ENCODE measurements at places on chromosomes 13 and 19.

DNA sequence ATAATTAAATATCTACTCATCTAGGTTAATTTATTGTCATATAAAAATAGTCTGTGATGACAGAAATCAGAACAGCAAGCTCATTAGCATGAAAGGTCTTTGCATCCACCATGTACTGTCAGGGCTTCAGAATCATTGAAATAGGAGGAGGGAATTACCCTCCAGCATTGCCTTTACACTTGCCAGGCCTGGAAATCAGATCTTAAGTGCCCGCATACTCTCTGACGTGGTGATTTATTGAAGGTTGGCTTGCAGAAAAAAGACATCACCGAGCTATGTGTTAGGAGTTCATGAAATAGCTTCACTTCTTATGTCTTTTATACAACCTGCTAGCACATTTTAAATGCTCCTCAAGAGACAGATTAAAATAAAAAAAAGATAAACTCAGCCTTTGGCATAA lies 661.7 kb upstream of the SLITRK1 start:
- DNase-seq = no peak

DNA sequence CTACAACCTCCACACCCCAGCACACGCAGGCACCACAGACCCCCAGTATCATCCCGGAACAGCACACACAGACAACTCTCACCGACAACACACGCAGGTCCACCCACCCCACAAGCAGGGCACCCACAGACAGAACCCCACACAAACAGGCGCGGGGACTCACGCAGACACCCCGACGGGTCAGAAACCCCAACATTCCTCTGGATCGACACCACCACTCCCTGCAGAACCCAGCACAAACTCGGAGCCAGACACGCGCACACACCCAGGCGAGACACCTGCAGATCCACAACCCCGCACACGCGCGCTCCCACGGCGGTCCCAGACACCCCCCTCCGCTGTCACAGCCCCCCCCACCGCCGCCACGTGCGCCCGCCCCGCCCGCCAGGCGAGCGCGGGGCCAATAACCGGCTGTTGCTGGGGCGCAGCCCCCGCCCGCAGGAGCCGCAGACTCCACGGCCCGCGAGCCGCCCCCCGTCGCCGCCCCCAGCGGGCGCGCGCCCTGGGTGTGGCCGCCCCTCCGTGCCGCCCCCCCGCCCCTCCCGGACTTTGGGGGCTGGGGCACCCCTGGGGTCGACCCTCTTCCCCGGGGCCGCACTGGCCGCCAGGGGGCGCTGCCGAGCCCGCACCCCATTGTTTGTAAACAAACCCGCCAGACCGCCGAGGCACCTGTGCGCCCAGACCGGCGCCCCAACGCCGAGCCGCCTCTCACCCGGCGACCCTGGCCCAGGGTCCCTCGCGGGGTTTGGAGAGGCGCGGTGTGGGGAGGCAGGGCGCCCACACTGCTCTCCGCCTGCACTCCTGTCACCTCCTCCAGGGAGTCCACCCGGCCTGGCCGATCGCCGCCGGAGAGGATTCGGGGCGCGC lies 712 bp downstream of the BBC3 start:
- DNase-seq = peak; percentile 85

GRCh38 chr13:72181661-72182060 lies 314.7 kb upstream of the DACH1 start:
- no peak for DNase-seq

DNA sequence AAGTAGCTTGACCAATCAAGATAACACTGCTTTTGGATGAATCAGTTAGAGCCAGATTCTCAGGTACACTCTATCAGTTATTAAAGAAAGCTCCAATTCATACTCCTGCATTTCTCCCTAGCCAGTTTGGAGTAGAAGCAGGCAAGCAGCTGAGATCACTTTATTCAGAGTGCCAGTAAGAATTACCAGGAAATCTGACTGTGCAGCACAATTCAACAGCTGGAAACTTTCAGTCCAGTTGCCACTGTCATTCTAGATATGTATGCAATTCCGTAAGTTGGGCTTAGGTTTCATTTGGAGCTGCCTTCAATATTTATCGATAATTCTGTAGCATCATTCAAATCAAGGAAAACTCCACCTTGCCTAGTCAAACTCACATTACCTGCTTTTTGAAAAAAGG lies 2625.6 kb upstream of the PCDH20 start:
- no peak for DNase-seq

DNA sequence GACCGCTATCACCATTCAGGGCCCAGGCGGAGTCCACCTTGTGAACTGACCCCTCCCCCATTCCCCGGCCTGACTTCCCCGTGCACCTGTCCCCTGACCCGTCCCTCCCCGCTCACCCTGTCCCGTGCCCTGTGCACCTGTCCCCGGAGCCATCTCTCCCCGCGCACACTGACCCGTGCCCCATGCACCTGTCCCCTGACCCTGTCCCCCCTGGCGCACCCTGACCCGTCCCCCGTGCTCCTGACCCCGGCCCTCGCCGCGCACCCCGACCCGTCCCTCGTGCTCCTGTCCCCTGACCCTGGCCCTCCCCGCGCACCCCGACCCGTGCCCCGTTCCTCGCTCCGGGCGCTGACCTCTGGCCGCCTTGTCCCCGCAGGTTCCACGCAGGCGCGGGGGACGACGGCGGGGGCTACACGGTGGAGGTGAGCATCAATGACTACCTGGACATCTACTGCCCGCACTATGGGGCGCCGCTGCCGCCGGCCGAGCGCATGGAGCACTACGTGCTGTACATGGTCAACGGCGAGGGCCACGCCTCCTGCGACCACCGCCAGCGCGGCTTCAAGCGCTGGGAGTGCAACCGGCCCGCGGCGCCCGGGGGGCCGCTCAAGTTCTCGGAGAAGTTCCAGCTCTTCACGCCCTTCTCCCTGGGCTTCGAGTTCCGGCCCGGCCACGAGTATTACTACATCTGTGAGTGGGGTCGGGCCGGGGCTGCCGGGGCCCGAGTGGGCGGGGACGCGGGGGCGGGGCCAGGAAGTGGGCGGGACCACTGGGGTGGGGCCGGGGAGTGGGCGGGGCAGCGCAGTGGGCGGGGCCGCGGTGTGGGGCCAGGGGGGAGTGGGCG lies 9.7 kb downstream of the EFNA2 start:
- peak; percentile 65 for DNase-seq

DNA sequence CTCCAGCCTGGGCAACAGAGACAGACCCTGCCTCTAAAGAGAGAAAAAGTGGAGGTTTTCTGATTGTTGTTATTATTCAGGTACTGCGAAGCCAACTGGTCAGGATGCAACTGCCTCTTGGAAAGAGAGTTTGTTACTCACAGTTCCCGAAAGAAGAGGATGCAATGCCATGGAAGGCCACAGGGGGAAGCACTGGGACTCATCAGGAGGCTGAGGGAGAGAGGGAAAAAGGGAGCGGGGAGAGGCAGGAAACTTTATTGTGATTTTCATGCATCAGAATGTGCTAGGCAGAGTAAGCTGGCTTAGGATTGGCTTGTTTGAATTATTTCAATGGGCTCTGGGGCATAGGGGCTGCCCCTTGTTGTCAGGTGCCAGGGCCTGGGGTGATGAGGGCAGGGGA lies 27.6 kb downstream of the MYO9B start:
- no peak for DNase-seq

DNA sequence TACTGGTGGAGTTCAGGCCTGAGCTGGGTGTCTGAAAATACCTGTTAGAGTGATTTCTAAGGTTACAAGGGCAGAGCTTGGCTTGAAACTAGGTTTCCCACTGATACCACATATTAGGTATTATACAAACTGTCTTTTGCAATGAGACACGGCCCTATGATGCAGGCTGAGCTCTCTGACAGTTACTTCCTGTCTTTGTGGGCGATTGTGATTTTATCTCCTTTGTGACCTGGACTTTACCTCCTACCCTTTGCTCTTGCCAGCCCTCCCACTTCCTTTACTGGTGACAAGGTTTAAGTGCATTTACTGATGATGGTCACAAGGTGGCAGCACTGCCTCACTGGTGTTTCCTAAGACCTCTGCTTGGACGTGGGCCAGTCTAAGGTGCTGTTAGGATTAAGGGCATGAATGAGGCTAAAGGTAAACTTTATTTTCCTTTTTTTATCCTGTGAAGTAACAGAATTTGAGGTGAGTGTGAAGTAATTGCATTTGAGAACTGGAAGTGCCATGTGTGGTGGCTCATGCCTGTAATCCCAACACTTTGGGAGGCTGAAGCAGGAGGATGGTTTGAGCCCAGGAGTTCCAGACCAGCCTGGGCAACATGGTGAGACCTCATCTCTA lies 7.7 kb upstream of the CXCL17 start:
- DNase-seq = peak; percentile 86

DNA sequence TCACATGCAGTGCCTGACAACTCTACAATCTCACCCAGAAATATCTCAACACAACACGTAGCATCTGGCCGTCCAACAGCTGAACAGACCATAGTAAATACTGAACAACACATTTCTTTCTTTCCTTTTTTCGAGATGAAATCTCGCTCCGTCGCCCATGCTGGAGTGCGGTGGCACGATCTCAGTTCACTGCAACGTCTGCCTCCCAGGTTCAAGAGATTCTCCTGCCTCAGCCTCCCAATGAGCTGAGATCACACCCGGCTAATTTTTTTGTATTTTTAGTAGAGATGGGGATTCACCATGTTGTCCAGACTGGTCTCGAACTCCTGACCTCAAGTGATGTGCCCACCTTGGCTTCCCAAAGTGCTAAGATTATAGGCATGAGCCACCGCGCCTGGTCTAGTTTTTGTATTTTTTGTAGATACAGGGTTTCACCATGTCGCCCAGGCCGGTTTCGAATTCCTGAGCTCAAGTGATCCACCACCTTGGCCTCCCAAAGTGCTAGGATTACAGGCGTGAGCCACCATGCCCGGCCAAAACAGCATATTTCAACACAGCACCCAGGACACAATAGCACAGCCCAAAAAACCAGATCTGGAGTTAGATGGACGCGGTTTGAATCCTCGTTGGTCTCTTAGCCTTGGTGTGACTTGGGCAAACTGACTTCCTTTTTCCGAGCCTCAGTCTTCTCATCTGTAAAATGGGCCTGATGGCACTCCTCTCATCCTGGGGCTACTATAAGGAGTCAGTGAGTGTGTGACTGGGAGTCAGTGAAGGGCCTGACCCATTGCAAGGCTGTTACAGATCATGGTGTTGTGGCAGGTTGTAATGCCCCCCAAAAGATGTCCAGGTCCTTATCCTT lies 22.6 kb downstream of the CYP2A6 start:
- DNase-seq = peak; percentile 28

DNA sequence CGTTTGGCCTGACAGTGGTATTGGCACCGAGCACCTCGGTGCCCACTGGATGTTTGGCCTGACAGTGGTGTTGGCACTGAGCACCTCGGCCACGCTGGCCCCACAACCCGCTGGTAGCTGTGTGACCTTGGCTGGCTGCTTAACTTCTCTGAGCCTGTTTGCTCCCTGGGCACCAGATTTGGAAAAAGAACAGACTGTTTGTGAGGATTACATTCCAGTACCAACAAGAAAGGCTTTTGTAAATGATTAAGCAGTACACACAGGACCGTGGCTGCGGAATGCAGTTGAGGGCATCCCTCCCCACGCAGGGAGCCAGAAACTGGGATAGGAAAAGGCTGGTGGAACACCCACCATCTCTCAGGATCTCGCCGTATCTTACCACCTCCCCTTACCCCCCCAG lies 31.9 kb downstream of the SLC25A42 start:
- DNase-seq = no peak

DNA sequence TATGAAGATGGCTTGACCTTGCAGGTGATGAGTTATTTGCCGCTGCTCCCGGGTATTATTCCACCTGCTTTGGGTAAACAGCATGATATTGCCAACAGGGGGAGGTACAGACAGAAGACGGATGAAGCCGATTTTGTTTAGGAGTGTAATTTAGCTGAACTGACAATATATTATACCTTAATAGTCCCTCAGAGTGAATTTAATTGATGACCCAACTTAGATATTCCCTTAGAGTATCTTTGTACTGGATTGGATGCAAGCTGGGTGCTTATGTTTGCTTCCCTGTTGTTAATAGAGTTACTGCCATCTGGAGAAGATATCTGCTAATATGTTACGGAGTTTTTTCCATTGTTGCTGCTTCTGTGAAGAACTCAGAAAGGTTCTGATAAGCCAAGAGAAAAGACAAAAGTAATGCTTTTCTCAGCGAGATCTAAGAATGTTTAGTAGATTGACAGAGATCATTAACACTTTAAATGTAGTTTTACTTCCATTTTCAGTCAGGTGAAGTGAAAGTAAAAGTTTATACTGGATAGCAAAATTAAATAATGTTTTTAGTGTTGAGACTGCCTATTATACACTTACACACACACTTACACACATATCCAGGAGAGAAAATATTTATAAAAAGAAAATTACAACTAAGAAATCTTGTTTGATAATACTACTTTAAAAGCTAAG lies 2220.8 kb upstream of the PCDH20 start:
- DNase-seq = no peak

GRCh38 chr13:30618186-30618929 lies 638 bp downstream of the USPL1 start:
- DNase-seq = no peak

DNA sequence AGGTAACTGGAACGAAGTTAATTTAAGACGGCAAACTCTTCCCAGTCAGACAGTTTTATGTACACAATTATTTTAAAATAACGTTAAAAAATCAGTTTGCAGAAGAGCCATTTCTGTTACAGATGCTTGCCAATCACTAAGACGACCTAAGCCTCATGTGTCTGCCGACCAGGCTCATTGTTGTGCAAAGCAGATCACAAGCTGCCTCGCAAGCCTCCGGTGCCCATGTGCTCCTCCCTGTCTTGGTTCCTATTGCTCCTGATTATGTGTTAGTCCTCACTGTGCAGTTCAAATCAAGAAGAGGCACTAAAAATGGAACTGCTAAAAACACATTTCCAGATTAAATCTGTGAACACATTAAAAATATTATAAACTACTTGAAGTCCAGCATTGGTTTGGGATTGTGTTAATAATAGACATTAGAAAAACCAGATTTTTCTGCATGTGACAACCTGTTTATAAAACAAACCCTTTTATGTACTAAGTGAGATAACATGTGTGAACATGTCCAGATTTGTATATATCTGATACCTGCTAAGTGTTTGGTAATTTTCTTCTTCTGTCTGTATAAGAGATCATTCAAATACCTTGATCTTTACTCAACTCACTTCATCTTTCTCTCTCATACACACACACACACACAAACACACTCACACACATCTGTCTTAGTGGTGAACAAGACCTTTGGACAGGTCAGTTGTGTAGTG lies 81.9 kb upstream of the SLC15A1 start:
- no peak for DNase-seq

DNA sequence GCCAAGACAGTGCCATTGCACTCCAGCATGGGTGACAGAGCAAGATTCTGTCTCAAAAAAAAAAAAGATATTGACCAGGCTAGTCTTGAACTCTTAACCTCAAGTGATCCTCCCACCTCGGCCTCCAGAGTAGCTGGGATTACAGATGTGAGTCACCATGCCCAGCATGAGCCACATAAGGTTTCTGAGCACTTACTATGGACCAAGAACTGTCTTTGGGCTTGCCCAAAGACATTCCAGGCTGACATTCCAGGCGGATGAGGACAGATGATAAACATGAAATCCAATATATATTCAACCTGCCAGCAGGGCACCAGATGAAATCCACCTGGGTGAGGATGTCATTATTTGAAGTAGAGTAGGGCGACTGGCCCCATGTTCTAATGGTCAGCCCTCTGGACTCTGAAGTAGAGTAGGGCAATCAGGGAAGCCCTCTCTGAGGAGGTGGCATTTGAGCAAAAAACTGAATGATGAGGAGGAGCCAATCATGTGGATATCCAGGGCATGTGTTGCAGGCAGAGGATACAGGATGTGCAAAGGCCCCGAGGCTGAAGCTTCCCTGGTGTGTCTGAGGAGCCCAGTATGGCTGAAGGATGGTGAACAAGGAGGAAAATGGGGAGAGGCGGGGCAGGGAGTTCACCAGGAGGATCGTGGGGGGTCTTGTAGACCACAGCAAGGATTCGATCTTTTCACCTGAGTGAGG lies 4.0 kb downstream of the C19orf38 start:
- no peak for DNase-seq

Measured in sciatic nerve (tissue), 2 donors.